Cardiac fibroblast (primary cell): ENCODE measurements at places on chromosomes 6 and 20.
A peak's percentile ranks its signal among the peaks of the same experiment; 100 is the strongest.

DNA sequence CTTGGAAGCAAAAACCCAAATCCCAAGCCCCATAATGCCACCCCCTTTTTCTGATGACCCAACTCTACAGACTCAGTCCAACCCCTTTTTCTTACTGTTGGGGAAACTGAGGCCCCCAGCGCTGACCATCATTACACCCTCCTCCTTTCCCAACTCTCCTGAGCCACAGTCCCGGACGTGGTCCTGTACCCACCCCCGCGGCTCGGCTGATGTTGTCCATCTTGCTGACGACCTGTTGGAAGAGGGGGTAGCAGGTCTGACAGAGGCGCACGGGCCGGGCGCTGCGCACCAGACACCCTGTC is 533 bp downstream of the OSTM1 start:
- DNase-seq = no peak

- no peak for DNase-seq
Measured at GRCh38 chr6:170273191-170273590, 17.7 kb downstream of the DLL1 start.

- no peak for DNase-seq
Measured at GRCh38 chr6:8743170-8743745, 307.9 kb upstream of the SLC35B3 start.

DNA sequence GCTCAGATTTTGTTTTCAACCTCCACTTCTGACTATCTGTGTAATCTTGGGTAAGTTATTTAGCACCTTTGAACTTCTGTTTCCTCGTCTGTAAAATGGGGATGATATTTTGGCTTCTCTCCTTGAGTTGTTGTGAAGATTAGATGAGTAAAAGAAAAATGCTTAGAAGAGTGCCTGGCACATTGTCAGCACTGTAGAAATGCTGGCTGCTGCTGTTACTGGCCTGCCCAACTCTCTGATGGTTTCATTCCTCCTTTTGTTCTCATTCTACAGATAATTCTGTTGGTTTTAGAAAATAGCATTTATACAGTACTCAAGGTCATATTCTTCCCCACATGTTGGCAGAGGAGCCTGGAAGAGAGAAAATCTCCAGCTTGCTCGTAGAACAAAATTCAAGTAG is 547.2 kb upstream of the JAG1 start:
- peak; percentile 79 for DNase-seq

- no peak for DNase-seq
Measured at GRCh38 chr6:35091346-35092083, 49.6 kb downstream of the TCP11 start.

DNA sequence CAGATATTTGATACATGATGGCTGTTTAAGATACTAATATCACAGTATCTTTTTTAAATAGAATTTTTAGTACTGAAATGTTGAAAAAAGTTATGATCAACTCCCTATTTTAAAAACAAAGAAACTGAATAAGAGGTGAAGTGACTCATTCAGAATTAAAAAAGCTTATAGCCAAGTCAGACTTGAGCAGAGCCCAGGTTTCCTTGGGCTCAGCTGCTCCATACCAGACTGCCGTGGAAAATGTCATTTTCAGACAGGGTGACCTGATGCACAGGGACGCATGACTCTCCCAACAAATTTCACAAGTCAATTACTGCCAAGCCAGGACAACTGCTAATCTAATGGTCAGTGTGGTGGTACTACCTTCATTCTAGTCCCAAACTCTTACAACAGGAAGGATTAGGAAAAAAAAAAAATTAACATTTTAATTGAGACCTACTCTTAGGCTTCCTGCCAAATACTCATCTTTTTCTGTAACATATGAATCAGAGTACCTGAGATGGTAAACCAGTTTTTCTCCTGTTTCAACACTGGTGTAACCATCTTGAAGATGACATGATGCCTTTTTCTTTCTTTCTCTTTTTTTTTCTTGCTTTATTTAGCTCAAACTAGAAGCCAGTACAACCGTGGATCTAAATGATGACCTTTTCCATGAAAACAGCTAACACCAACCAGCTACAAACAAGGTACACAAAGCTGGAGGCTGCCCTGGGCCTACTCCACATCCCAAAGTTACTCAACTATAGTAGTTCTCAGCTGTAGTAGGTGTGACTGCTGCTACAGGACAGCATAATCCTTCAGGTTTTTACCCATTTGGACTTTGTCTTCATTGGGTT is 30.5 kb downstream of the SLC22A23 start:
- DNase-seq = no peak

GRCh38 chr20:36112112-36112511 is 42.4 kb upstream of the EPB41L1 start:
- DNase-seq = no peak

GRCh38 chr6:164164876-164165275 is 750.4 kb downstream of the QKI start:
- no peak for DNase-seq

- DNase-seq = no peak
Measured at GRCh38 chr20:61296629-61297019, 44.6 kb downstream of the CDH4 start.

DNA sequence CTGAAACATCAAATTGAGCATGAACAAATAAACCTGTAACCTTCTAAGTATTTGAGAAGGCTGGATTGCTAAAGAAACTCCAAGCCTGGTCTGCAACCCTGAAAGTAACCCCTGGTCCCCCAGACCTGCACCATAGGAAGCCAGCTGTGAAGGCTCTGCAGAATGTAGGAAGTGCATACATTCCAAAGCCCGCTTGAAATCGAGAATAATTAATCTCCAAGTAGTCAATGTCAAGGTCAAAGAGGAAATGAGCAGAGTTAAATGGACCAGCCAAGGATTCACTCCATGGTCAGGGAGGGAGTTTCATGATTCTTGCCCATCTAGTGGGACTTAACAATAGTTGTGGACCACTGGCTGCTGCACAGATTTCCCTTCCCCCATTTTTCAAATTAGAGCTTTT is 107.6 kb upstream of the RNF24 start:
- DNase-seq = no peak

- no peak for DNase-seq
Measured at GRCh38 chr6:57147401-57147800, 24.7 kb upstream of the BAG2 start.

DNA sequence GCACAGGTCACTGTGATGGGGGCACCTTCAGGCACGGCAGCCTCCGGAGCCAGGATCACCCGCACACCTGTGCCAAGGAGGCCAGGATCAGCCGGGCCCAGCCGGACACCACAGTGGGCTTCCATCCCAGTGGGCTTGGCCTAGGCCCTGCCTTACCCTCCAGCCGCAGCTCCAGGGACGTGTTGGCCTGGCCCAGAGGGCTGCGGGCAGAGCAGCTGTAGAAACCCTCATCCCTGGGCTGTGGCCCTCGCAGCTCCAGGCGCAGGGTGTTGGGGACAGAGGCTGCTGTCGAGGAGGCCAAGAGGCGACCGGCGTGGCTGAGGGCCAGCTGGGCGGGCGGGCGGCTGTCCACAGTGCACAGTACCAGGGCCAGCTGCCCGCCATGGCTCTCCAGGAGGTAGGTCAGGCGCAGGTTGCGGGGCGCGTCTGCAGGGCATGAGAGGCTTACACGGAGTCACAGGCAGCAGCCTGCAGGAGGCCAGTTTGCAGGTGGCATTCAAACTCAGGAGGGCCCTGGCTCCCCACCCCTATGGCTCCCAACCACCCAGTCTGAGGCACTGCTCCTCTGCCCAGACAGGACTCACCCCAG is 11.0 kb upstream of the ADAM33 start:
- DNase-seq = no peak

- no peak for DNase-seq
Measured at GRCh38 chr6:169799474-169799926, 48.1 kb downstream of the ERMARD start.

GRCh38 chr6:161139766-161140553 is 133.9 kb downstream of the AGPAT4 start:
- peak; percentile 16 for DNase-seq

DNA sequence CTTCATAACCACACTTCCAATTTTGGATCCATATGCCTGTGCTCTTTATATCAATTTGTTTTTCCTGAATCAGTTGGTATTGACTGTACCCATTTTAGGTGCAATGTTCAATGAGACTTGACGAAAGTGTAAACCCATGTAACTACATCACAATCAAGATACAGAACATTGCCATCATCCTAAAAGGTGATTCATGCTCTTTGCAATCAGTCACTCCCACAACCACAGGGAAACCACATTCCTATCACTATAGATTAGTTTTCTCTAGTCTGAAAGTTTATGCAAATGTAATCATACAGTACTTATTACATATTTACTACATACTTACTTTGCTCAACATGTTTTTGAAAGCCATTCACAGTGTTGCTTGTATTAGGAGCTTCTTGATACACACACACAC is 167.4 kb downstream of the ADGRG6 start:
- no peak for DNase-seq

DNA sequence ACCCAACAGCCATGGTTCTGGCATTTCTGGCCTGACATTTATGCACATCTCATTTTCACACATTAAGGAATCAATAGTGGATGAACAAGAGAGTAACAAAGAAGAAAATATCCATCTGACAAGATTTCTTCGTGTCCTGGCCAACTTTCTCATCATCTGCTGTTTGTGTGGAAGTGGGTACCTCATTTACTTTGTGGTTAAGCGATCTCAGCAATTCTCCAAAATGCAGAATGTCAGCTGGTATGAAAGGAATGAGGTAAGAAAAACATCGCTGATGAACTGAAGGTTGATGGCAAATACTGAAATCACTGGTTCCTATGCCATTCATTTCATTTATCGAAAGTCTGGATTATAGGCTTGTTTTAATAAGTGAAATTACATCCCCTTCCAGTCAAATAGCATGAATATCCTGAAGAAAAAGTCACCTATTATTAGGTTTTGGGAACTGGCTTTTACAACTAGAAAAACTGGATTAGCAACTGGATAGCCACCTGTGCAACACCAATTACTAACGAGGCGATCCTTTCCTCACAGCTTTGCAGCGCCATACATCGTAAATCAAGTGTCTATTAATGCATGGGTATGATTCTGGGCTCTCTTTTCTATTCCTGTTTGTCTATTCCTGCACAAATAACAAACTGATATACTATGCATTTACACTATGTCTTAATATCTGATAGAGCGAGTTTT is 50.2 kb upstream of the NOP56 start:
- DNase-seq = no peak

GRCh38 chr6:133306931-133307330 is 65.8 kb downstream of the EYA4 start:
- no peak for DNase-seq

- no peak for DNase-seq
Measured at GRCh38 chr6:108940741-108941140, 92.5 kb downstream of the ARMC2 start.

DNA sequence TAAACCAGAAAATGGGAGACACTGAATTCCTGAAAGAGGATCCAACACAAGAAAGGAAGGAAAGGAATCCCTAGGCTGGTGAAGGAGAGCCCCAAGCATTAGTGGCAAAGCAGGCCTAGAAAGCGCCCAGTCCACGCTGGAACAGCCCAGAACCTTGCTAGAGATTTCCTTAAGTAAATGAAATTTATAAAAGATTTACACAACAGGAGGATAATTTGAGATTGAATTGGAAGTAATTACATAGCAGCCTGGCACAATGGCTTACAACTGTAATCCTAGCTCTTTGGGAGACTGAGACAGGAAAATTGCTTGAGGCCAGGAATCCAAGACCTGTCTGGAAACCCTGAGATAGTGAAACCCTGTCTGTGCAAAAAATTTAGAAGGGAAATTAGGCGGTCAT is 26.8 kb upstream of the C20orf144 start:
- no peak for DNase-seq

GRCh38 chr20:52622081-52622480 is 350.1 kb upstream of the TSHZ2 start:
- DNase-seq = no peak

DNA sequence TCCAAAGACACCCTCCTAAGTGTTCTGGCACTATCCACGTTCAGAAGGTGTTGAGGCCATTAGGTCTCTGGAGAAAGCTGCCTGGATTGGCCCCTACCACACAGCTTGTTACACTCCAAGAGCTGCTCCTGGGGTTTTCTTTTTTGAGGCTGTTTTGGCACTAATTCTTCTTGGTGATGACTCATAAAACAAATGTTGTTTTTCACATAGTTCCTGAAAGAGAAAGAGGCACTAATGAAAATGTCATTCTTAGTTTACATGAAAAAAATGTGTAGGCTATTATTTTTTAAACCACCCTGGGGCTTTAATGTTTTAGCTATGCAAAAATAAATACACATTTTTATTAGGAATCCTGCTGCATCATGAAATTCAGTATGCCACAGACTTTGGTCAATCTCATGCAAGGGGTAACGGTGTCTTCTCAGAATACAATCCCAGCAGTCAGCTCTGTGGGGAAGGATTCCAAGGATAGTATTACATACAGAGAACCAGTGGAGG is 38.1 kb downstream of the TBPL1 start:
- peak; percentile 68 for DNase-seq

GRCh38 chr6:38404355-38404754 is 235.4 kb downstream of the BTBD9 start:
- no peak for DNase-seq

DNA sequence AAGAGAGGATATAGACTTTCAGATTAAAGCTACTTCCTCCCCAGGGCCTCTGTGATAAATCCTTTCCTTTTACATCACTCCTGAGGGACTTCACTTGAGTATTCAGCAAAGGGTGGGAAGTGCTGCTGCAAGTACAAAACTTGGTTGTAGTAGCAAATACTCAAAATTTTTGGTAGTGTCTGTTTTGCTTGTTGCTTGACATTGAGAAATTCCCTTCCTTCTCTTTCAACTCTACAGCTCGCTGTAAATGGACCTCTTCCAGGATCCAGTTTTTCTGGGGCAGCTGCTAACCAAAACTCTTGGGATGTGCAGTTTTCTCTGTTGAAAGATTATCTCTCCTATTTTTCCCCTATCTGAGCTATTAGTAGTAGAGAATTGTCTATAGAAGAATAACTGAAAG is 472.0 kb downstream of the CD109 start:
- no peak for DNase-seq

DNA sequence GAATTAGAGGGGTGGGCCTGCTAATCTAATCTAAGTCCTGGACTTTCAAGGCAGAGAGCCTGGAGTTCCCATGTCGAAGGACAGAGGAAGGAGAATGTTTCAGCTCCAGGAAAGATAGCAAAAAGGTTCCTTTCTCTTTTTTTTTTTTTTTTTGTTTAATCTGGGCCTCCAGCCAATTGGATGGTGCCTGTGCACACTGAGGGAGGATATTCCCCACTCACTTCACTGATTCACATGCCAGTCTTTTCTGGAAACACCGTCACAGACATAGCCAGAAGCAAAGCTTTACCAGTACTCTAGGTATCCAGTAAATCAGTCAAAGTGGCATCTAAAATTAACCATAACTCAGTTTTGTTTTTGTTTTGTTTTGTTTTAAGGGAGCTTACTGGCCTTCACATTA is 721.1 kb downstream of the TENT5A start:
- peak; percentile 12 for DNase-seq

GRCh38 chr6:168828800-168829199 is 387.8 kb downstream of the SMOC2 start:
- DNase-seq = peak; percentile 54

GRCh38 chr20:56872620-56873458 is 243.7 kb downstream of the TFAP2C start:
- no peak for DNase-seq
